ENCODE measurements at places on chromosomes 4 and X.

DNA sequence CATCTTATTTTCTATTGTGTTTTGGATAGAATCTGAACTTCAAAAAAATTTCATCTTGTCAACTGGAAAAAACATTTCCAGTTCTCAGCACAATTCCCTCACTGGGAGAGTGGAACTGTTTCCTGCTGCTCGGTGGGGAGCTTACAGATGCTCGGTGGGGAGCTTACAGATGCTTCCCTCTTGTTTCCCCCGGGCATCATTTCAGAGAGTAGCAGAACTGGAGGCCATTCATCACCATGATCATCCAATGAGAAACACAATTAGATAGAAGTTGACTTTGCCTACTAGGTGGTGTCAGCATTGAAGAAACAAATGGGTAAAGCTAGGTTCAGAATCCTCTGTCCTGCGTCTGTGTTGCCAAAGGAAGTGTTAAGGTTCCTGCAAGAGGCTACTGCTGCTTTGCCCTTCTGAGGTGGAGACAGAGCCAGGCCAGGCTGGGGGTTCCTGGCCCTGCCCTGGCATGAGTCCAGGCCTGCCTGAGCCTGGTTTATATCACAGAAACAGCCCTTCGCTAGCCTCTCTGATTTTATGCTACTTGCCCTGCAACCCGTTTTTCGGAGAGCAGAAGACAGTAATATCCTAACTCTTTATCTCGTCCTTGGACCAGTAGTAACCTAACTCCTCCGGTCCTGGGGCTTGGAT, 70.6 kb downstream of the TAPT1 start:
- DNase-seq: no peak

DNA sequence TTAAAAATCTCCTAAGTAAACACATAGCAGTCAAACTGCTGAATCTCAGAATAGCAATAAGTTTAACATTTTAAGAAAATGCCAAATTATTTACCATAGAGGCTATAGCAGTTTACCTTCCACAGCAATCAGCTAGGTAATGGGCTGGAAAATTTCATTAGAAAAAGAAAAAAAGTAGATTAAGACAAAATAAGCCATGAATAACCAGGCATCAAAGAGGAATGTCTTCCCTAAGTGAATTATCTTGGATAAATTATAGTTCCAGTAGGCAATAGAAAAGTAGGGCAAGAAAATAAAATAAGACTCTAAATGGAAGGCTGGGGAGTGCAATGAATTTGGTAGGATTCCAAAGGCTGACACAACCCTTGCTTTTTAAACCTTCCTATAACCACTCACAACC, 722.8 kb downstream of the TRAM1L1 start:
- DNase-seq: no peak

- no peak for DNase-seq
These were observed 58.6 kb upstream of the ALB start for GRCh38 chr4:73345399-73345975.

DNA sequence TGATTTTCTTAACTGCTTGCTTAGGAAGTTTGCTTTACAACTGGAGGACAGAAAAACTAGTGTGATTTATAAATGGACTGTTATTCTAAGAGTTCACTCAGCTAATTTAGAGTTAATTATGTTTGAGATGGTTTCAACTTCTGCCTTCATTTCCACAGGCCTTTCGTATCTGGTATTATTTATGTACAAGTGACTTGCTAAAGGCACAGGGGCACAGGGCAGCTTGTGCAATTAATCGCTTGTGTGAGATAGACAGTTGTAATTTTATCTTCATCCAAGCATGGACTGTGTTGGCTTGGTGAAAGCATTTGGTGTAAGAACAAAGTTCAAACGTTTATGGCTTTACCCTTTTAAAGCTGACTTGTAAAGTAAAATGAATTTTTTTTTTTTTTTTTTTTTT, 38.3 kb downstream of the GPAT3 start:
- no peak for DNase-seq

DNA sequence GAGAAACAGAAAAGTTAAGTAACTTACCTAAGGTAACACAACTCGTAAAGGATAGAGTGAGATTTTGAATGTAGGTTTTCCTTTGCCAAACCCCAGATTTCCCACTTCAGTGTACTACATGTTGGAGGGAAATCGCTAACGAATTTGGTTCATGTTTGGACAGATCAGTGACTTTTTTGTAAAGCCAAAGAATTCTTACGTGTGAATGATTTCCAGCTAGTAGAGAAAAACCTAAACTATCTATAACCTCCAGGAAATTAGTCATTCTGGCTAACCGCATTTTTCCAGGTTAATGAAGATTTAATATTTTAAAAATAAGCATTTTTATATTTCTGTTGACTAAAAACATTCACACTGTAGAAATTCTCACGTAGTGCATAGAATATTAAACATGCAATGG, 7.2 kb downstream of the TENM3 start:
- no peak for DNase-seq

DNA sequence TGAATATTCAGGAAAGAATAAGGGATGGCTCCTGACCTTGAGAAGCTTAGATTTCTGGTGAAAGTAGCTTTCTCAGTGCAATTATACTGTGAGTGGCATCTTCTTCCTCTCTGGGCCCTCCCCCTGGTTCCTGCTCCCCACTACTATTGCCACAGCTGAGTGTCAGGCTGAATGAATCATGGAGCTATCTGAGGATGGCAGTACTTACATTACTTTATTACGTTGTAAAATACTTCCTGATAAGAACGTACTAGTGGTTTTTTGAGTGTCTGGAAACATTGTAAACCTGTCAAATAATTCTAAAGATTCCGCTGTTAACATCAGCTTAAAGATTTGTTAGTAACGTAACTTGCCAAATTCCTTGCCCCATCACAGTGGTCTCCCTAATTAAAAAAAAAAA, 36.2 kb downstream of the ARHGAP10 start:
- DNase-seq: no peak

GRCh38 chrX:150935467-150935866, 37.0 kb upstream of the CD99L2 start:
- DNase-seq: no peak

DNA sequence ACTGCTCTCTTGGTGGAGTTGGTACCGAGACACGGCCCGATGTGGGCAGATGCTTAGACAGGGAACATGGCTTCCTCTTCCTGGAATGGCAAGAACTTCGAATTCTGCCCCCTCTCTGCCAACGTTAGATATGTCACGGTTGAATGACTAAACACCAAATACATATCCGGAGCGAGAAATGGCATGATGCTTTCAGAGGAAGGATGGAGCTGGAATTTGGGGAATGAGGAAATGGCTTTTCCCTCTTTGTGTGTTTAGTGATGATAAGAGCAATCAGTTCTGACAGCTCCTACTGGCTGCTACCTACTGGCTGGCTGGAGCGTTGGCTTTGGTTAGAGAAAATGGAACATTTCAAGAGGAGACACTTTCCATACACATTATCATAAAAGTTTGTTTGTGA, 140.0 kb downstream of the DHRSX start:
- DNase-seq: no peak

Measured in activated gamma-delta T cell (primary cell).